Glutamatergic neuron (in vitro differentiated cells): ENCODE measurements at places on chromosomes 11 and 22.
A peak's percentile ranks its signal among the peaks of the same experiment; 100 is the strongest.

GRCh38 chr11:125182573-125182972 is 18.0 kb downstream of the PKNOX2 start:
- DNase-seq: no peak

- no peak for DNase-seq
Observed at GRCh38 chr11:65454311-65454695, 31.7 kb downstream of the NEAT1 start.

- peak; percentile 77 for DNase-seq
Observed at GRCh38 chr22:38755155-38755910, 465 bp downstream of the SUN2 start.

GRCh38 chr11:109939166-109939810 is 153.9 kb upstream of the ZC3H12C start:
- DNase-seq: no peak

GRCh38 chr11:122917311-122917710 is 34.8 kb downstream of the JHY start:
- no peak for DNase-seq

GRCh38 chr11:73343076-73343873 is 32.9 kb upstream of the RELT start:
- peak; percentile 59 for DNase-seq

DNA sequence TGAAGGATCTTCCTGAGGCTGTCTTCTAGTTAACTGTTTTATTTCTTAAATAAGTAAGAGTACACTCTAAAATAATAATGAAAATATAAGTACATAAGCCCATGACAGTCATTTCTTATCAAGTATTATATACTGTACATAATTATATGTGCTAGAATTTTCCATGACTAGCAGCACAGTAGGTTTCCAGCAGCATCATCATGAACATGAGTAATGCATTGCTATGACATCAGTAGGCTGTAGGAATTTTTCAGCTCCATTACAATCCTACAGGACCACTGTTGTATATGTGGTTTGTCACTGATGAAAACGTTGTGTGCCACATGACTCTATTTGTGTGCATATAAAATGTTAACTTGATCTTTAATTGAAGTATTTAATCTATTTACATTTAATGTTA is 22.0 kb downstream of the ZNF202 start:
- no peak for DNase-seq

DNA sequence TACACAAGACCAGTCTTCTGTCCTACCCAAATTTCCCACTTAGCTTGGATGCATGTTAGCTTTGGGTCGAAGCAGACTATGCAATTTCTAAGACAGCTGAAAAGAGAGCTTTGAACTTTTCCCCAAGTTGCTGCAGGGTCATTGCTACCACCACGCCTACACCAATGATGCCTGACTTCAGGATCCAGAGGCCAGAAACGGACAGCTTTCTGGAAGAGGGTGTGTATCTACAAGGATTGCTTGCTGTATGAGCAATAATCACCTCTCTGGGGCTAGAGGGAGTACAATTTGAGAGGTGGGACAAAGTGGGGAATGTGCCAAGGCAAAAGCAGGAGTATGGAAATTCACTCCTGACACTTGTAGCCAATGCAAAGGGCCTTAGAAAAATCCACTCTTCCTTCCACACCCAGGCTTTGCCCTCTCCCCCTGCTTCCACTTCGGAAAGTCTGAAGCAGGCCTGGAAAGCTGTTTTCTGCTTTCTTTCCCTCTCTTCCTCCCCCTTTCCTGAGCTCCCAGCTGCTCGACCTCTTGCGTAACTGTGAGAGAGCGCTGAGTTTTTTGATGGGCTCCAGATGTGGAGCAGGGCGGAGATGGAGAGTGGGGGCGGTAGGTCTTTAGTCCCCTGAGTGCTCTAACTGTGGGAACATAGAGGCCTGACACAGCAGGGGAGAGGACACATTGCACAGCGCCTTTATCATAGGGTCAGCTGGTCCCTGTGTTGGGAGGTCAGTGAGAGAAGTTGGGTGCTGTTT is 2.1 kb upstream of the PHLDB1 start:
- DNase-seq: peak; percentile 8

- no peak for DNase-seq
Observed at GRCh38 chr22:26485013-26485412, 1.3 kb downstream of the SRRD start.

DNA sequence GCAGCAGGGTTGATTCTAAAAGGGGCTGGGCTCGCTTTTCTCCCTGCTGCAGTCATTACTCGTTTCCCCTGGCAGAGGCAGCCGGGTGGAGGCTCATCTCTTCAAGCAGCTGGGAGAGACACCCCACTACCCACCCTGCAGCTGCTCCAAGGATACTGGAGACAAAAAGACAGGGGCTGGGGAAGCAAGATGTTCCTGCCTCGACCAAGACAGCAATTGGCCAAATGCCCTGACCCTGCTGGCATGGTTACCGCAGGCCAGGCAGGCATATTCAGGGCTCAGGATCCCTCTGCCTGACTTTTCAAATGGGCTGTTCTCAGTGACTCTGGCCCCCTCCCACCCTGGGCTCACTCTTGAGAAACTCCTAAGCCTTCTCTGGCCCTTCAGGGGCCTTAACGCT is 6.8 kb upstream of the RGL4 start:
- DNase-seq: no peak

DNA sequence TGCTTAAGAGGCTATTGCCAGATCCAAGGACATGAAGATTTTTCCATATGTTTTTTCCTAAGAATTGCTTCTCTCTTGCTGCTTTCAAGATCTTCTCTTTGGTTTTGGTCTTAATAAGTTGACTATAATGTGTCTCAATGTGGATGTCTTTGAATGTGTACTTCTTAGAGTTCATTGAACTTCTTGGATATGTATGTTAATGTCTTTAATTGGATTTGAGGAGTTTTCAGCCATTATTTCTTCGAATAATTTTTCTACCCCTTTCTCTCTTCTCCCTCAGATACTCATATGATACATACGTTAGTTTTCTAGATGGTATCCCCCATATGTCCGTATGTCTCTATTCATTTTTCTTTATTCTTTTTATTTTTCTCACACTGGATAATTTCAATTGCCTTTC is 13.2 kb downstream of the CABIN1 start:
- no peak for DNase-seq

DNA sequence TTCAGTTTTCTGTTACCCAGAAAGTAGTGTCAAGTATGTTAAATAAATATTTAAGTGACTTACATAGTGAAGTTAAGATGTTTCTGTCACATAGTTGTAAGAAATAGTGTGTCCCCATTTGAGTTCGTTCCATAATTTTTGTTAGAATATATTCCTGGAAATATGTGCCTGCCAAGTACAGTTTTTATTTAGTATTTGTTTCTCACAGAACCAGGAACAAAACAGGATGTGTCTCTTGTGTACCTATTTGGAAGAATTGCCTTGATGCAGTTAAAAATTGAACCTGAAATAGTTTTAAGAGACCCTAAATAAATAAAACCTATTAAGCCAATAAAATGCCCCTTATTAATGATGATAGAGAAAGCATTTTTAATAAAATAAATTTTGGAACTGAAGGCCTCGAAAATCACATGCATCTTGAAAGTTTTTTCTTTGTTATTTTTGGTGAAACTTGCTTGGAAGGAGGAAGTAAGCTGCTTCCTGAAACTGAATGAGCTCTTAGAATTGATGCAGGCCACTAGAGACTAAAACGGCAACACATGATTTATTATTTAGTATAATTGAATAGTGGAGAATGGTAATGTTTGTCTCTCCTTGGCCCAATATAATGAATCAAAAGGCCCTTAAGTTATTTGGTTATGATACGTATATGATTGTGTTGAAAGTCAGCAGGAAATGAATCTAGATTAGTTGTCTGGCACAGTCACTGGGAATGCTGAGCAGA is 55.9 kb downstream of the SWAP70 start:
- DNase-seq: no peak

DNA sequence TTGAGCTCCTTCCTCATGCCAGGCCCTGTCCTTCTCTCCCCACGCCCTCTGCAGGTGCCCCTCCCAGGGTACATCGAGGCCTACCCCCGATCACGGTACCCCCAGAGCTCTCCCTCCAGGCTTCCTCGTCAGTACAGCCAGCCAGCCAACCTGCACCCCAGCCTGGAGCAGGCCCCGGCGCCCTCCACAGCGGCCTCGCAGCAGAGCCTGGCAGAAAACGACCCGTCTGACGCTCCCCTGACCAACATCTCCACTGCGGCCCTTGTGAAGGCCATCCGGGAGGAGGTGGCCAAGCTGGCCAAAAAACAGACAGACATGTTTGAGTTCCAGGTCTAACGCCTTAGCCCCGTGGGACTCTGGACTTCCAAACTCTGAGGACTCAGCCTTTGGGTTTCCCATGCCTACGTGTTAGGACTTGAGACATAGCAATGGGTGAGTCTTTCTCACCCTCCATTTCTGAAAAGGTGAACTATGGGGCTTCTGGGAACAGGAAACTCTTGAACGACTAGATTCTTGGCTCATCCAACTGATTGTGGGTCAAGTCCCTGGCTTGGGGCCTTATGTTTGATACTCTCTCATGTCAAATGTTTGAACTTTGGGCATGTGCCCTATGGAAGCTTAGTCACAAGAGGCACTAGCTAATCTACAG is 32.7 kb downstream of the C11orf91 start:
- DNase-seq: no peak

GRCh38 chr11:108947654-108948570 is 283.0 kb downstream of the DDX10 start:
- DNase-seq: no peak

DNA sequence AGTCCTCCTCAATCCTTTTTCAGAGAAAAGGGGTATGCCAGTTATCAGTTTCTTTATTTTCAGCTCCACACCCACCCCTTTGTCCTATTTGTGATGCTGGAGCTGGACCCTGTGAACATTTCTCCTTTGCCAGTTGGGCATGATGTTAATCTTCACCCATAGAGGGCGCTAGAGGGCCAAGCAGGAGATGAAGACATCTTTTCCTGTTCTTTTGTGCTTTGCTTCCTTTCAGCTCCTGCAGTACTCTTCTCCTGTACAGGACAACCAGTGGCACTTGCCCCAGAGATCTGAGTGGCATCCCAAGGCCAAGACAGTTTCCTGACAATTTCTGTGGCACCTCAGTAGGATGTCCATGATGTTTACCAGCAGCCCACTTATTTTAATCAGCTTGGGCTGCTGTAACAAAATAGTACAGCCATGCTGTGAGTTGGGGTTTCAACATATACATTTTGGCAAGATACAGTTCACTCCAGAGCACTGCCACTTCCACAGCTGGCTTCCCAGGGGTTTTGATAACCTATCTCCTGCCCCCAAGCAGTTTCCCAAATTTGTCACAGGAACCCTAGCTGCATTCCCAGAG is 4.6 kb downstream of the SAA2 start:
- peak; percentile 52 for DNase-seq

GRCh38 chr11:285894-286220 is 3.1 kb upstream of the PGGHG start:
- DNase-seq: no peak

GRCh38 chr11:47773882-47774281 is 6.7 kb upstream of the FNBP4 start:
- no peak for DNase-seq

DNA sequence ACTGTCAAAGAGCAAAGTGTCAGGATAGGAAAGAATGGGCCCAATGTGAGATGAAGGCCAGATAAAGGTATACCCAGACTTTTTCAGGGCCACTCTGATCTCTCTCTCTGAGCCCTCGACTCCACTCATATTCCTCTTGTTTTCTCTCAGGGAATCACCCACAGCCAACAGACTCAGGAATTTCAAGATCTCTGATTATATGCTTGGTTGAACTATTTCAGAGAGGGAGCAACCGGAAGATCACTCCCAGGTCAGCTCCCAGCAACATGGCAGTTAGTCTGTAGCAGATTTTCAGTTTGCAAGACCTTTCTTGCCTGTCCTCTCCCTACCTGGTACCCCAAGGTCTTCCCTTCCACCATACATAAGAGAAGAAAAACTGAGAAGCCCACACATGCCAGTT is 102.5 kb downstream of the C11orf58 start:
- no peak for DNase-seq

DNA sequence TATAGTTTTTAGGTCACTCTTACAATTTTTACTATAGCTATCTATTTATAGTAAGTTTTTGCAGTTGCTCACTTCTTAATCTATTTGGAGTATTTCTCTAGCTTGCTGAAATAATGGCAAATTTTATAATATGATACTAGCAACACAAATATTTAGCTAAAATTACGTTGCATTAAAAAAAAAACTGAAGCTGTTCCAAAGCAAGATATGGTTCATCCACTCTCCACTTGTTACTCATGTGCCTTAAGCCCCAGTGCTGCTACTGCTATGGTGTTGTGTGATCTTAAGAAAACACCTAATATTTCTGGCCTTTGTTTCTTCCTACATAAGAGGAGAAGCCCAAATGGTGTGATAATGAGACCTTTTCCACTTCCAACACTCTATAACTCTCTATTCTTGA is 479 bp downstream of the MMP3 start:
- DNase-seq: no peak

GRCh38 chr11:78216571-78217287 is 28.0 kb downstream of the USP35 start:
- no peak for DNase-seq
